ENCODE measurements at places on chromosomes 6 and 20.

GRCh38 chr20:61135968-61136367 lies 116.1 kb upstream of the CDH4 start:
- DNase-seq = no peak
- H3K36me3 ChIP-seq = no peaks in the 10 kb centered on the region
- H3K27ac ChIP-seq = no peak overlapping the region
- H3K27me3 ChIP-seq = no peaks in the 10 kb centered on the region

DNA sequence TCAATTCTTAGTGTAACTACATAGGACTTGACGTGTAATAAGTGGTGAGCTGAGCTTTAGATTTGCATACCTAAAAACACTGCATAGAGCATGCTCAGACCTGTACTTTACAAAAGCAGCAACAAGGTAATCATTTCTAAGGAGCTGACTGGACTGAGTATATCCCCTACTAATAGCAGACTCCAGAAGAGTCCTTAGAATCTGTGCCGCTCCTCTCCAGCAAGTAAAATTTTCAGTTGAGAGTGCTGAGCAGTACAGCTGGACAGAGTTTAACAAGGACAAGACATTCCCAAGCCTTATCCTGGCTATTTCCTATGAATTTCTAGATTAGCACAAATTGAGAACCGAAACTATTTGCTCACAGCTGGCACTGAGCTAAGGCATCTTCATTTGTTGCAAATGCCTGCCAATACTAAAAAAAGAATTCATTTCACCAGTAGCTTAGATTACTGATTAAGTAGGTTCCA lies 26.1 kb upstream of the KLHL31 start:
- H3K36me3 ChIP-seq = no peaks in the 10 kb centered on the region
- H3K27me3 ChIP-seq = no peaks in the 10 kb centered on the region
- H3K4me3 ChIP-seq = no peak overlapping the region
- DNase-seq = no peak

GRCh38 chr20:63364801-63365585 lies 3.8 kb upstream of the CHRNA4 start:
- no peak overlapping the region for H3K27ac ChIP-seq
- H3K27me3 ChIP-seq = peaks cover 4% of the 10 kb centered on the region
- H3K4me3 ChIP-seq = no peak overlapping the region

DNA sequence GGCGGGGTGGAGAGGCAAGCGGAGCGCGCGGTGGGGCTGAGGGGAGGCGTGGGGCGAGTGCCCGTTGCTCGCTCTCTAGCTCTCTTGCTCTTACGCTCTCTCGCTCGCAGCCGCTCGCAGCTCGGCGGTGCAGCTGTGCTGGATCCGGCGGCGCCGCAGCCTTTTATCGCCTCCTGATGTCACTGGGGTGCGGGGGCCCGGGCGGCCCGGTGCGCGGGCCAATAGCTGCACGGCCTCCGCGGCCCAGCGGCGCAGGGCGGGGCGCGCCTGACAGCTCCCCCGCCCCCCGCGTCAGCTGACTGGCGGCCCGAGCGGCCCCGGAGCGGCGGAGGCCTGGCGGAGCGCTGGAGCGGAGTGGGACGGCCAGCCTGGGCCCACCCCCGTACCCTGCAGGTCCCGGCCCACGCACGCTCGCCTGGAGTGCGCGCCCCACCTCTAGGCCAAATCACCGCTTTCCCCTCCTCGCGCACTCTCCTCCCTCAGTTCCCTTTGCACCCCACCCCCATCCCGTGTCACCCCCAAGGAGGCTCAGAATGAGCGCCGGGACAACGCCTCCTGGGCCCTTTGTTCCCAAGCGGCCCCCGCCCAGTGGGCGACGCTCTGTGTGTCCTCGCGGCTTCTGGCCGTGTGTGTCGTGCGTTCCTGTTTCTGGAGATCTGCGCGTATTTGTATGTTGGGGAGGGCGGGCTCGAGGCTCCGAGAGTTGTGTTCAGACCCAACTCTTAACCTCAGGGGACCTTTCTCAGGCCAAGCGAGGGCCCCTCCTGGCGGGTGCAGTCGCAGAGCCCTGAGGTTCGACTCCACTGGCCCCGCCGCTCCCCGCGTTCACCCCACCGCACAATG lies at the start of gene MAFB:
Gene MAFB, minus strand, starts transcription at position 137 of the 843 bp plus-strand sequence. CDS start 386 bp downstream, outside the sequence.
- no peaks in the 10 kb centered on the region for H3K36me3 ChIP-seq
- peak within 1 kb of the TSS; percentile 92 for H3K27ac ChIP-seq
- H3K27me3 ChIP-seq = peaks cover 3% of the 10 kb centered on the region
- H3K4me3 ChIP-seq = peak within 1 kb of the TSS; percentile 60

GRCh38 chr20:49810491-49811190 lies 2.0 kb upstream of the SLC9A8 start:
- H3K36me3 ChIP-seq = no peaks in the 10 kb centered on the region
- H3K4me1 ChIP-seq = peaks cover 10% of the 10 kb centered on the region
- no peak overlapping the region for H3K4me3 ChIP-seq
- no peak overlapping the region for H3K27ac ChIP-seq
- no peak for DNase-seq

DNA sequence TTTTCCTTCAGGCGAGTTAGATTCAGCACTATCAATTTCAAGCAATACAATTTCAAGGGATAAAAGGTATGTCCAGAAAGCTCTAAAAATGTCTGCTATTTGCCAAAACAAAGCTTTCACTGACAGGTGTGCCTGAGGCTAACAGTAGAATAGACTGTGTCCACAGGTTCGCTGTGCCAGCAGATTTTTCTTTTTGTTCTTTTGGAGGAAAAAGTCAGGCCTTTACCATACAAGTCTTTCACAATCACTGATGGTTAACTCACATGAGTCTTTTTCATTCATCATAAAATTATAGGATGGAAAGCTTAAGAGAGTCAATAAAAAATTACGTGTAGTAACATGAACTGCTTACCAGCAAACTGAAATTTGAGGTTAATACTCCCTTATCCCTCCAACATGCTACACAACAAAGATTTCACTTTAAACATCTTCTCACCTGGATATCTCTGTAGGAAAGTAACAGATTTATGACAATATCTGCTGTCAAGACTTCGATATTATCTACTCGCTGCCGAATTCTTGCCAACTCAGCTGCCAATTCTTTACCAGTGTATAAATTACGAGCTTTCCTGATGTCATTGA lies 95.4 kb downstream of the MAP3K5 start:
- peak overlapping the region; percentile 80 for H3K27ac ChIP-seq
- peaks cover 42% of the 10 kb centered on the region for H3K4me1 ChIP-seq
- DNase-seq = no peak
- no peaks in the 10 kb centered on the region for H3K27me3 ChIP-seq
- no peak overlapping the region for H3K4me3 ChIP-seq

GRCh38 chr6:111804627-111805235 lies 68.5 kb downstream of the FYN start:
- H3K4me3 ChIP-seq = no peak overlapping the region
- no peak overlapping the region for H3K27ac ChIP-seq
- no peaks in the 10 kb centered on the region for H3K27me3 ChIP-seq
- H3K36me3 ChIP-seq = no peaks in the 10 kb centered on the region
- no peak for DNase-seq
- H3K4me1 ChIP-seq = no peaks in the 10 kb centered on the region

DNA sequence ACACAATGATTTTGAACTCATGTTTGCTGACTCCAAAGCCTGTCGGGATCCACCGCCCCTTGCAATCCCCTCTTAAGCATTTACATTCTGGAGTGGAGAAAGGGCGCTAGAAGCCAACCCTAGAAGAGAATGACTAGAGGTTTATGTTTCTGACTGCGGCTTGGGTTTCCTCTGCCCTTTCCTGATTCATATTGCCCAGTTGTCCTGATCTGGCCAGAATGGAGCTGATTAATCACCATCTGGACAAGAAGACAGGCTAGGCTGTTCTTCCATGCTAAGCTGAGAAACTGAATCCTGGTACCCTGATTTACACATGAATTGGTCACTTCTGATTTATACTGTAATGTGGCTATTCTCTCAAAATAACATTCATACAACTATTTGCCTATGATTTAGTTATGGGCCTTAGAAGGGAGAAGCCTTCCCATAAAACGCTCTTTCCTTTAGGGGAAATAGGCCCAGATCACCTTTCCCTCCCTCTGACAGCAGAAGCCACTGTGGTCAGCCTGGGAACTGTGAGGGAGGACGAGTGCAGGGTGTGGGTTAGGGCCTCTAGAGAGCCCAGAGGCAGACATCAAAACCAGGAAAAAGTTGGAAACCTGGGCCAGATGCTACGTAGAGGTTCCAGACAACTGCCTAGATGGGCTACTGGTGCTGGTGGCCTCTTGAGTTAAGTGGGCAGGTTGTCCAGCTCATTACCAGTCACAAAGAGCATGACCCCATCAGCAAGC lies 199.2 kb upstream of the PRDM1 start:
- peaks cover 11% of the 10 kb centered on the region for H3K4me1 ChIP-seq
- no peak for DNase-seq
- H3K4me3 ChIP-seq = no peak overlapping the region
- H3K27me3 ChIP-seq = no peaks in the 10 kb centered on the region

Measured in pancreas (tissue), 10 donors.